ENCODE measurements at places on chromosomes 2 and 18. TPM values are rescaled to one million over a fixed set of nuclear protein-coding genes. Genes with fewer than 3 reads are reported as not detected.

Gene KRTCAP3
- 8.5 TPM for polyA plus RNA-seq

- no peak for DNase-seq
Observed at GRCh38 chr2:216527600-216527999, 29.0 kb downstream of the RPL37A start.

GRCh38 chr18:61736133-61736532 is 156.7 kb downstream of the RNF152 start:
- DNase-seq, result no peak

DNA sequence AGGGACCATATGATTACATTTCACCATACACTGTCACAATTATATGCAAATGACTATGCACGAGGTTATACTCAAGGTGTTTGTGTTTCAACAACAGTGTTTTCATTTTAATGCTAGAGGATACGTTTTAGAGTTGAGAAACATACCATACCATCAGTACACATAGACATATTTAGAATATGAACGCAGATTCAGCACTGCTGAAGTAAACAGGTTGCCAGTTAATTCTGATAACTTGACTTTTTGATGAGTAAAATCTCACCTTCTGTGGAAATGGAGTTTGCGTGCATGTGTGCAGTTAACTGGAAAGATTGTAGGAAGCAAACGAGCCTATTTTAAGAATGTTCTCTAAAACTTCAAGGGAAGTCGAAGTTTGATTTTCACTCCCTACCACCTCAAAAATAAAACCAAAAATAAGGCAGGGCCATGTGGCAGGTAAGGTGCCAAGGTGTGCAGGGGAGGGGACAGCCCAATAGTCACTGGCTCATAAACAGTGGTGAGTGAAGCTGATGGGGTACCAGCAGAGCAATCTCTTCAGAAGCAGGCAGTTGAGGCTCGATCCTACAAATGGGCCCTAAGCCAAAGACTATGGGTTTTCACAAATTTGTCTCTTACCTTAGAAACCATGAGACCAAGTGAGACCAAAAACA is 213.1 kb downstream of the IKZF2 start:
- DNase-seq, result no peak

Gene SYT4
- polyA plus RNA-seq, result 0.34 TPM

GRCh38 chr2:154914561-154914960 is 216.1 kb downstream of the KCNJ3 start:
- DNase-seq, result no peak

DNA sequence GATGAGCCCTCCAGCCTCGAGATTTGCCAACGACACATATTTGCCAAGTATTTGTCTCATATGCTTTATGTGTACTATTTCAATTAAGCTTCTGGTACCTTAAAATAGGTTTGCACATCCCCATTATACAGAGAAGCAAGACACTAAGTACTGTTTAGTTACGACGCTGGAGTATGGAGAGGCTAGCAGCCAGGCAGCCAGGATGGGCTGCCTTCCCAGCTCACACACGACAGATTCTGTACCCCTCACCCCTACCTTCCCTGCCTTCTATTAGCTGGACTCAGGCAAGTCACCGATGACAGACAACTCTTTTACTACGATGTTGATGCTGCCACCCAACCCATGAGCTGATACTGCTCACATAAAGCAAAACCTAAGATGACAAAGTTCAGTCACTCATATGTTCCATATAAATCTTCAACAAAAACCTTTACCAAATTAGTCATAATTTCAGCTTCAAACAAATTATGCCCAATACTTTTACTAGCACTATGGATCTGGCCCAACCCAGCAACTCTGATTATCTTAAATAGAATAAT is 17.0 kb downstream of the PDIA6 start:
- DNase-seq, result no peak

GRCh38 chr2:187514930-187515329 is 39.3 kb downstream of the TFPI start:
- no peak for DNase-seq

DNA sequence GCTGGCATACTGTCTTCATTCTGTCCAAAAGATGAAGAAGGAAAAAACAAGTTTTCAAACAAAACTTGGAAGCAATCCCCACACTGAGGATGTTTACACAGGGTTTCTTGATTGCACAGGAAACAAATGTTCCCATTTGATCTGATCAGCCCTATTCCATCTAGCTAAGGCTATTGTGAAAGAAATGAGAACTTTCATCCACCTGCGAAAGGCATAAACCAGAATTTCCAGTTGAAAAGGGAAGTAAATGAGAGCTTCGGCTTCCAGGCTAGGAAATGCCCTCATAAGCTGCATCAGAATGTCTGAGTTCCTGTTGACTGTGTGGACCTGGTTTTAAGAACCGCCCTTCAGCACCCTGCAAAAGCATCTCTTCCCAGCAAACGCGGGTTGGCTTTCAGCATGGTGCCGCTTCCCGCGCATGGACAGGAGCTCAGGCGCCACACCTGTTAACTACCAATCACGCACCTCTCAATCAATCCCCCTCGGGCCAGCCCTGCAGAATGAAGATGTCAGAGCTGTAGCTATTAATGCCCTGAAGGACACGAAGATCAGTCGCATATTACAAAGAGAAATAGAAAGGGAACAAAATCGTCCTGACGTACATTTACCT is 850.4 kb downstream of the GALR1 start:
- no peak for DNase-seq

Gene GPR75
- 2.0 TPM for polyA plus RNA-seq

- DNase-seq, result no peak
Observed at GRCh38 chr2:86764661-86765309, 25.9 kb downstream of the CD8A start.

GRCh38 chr2:100745604-100746003 is 74.3 kb upstream of the NPAS2 start:
- no peak for DNase-seq

DNA sequence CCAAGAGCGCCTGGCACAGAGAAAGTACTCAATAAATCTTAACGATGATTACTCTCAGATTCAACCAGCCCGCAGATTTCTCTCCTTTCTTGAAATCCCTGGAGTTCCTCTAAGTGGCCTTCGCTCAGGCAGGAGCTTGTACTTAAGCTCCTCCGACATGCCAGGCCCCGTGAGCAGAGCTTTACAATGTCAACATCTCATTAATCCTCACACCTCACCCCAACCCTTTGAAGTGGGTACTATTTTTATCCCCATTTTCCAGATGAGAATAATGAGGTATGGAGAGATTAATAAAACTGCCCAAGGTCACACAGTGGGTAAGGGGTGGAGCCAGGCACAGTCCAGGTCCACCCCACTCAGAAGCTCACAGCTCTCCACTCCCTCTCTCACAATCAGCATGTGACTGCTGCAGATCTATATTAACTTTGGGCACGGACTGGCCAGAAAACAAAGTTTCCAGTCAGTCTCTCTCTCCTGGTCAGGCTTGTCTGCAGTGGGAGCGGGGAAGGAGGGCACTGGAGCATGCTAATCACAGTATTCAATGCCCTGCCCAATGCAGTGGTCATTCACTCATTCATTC is 18.0 kb downstream of the DNMT3A start:
- no peak for DNase-seq

Gene MSTN
- 2.1 TPM for polyA plus RNA-seq

Gene RAX
- not detected for polyA plus RNA-seq

Gene NPPC
- 0.44 TPM for polyA plus RNA-seq

Gene LHCGR
- 0.26 TPM for polyA plus RNA-seq

Gene SMARCAL1
- 27.8 TPM for polyA plus RNA-seq

DNA sequence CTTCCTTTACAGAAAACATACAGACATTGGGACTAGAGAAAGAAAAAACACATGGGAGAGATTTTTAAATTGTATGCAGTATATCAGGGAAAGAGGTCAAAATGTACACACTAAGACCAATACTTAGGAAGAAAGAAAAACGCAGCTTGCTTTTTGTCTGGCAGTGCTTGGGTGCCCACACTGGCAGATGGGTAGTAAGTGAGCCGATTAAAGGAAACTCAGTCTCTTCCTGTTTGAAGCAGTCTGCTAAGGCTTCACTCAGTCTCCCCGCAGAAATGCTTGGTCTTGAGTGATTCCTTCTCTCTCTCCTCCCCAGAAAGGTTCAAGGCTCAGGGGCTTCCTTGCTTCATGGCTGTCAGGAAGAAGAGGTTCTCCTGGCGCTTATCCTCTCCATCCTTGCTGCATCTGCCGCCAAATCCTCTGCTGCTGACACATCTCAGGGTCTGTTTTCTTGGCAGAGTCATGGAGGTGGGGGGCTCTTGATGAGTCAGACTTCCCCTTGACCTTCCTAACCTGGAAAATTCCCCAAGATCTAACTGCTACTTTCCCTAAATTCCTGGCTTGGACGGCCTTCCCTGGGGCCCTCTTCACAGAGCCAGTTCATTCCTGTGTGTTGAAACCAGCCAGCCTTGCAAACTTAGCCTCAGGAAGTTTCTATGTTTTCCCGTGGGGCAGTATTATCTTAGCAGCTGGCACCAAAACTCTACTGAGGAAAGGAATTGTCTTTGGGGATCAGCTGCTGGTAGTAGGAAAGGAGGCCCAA is 10.5 kb upstream of the TMSB10 start:
- DNase-seq, result no peak

Gene PROM2
- polyA plus RNA-seq, result 45.1 TPM

Measured in right renal pelvis (tissue), 4 donors.